ENCODE measurements at places on chromosomes 1 and 21.

- DNase-seq: no peak
Observed at GRCh38 chr1:28439320-28439719, 66.5 kb upstream of the RCC1 start.

GRCh38 chr21:15539376-15539775 is 190.4 kb upstream of the USP25 start:
- DNase-seq: no peak

DNA sequence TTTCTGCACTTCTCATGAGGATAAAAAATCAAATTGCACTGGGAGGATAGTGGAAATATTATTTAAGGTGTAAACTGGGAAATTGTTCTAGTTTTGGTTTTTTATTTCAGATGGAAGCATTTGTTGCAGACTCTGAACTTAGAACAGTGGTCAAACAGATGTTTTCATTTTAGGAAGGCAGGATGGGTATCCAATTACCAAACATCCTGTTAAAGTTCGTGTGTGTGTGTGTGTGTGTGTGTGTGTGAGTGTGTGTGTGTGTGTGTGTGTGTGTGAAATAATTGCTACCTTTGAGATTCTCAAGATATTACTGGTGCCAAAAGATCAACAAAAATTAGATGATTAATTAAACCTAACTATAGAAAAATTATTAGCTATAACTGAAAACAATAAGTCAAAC is 24.3 kb upstream of the DUSP10 start:
- DNase-seq: no peak

DNA sequence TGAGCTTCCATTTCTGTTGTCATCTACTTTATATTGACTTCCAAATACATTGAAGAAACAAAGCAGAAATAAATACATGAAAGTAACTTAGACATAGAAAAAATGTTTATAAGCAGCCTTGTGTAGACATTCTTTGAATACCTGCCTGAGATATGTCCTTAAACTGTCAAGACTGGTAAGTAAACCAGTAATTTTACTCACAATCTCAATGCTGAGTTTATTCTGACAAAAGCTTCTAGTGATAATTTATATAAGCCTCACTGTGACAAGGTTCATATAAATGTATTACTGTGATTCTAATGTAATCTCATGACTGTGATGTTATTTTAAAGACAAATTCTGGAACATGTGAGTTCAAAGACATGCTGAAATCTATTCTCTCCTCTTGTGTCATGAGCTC is 516.7 kb upstream of the B3GALT2 start:
- DNase-seq: no peak

- DNase-seq: no peak
Observed at GRCh38 chr1:241841691-241842090, 6.3 kb upstream of the EXO1 start.

Data from anterior cingulate cortex (tissue), 58 donors.